WERI-Rb-1 (cell line): ENCODE measurements at places on chromosomes 3 and 15.

DNA sequence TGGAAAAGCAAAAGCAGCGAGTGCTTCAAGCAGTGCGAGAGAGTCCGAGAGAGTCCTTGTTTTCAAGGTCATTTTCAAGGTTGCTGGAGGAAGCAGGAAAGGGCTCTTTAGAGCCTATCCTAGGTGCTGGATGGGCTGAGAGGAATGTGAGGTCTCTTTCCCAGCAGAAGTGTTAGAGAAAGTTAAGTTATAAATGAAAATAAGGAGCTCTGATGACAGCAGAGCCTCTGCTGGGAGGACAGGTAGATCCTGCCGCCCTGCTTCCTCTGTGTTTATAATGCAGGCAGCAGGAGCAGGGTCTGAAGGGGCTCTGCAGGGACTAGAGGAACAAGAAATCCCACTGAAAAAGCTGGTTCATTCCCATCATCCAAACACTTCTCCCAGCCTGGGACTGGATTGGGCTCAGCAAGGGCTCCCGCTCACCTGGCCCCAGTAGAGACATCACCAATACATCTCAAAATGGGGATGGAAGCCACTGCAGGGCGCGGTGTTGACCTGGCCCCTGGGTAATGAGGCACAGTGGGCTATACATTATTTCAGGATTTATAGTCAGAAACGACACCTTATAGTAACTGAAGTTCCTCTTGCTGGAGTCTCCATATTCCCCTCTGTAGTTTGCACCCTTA lies 41.5 kb upstream of the RAB6B start:
- no peak for DNase-seq

DNA sequence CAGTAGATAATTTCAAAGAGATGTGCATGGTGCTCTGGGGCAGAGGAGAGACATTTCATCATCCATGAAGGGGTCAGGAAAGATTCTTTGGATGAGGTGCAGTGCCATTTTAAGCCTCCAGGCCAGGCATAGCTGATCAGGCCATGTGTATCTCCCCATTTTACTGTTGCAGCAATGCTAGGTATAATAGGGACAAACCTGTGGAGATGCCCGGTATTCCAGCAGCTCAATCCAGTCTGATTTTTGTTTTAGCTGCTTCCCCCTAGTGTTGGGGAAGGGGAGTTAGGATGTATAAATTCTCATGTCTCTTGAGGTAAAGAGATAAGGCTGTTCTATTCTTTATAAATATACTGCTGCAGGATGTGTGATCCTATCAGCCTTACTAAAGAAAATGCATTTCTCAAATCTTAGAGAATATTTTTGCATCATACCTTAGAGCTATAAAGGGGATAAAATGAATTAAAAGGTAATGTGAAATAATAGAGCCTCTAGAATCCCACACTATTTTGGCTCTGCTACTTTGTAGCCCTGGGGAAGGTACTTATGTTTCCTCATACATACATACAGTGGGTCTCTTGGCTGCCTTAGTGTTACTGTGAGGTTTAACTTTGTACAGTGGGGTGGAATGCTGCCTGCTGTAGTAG lies 5.2 kb downstream of the CDV3 start:
- DNase-seq: peak; percentile 18

GRCh38 chr3:59472541-59472940 lies 422.7 kb upstream of the CFAP20DC start:
- no peak for DNase-seq

- DNase-seq: no peak
These were observed 61.7 kb downstream of the FAM227B start for GRCh38 chr15:49558929-49559328.

DNA sequence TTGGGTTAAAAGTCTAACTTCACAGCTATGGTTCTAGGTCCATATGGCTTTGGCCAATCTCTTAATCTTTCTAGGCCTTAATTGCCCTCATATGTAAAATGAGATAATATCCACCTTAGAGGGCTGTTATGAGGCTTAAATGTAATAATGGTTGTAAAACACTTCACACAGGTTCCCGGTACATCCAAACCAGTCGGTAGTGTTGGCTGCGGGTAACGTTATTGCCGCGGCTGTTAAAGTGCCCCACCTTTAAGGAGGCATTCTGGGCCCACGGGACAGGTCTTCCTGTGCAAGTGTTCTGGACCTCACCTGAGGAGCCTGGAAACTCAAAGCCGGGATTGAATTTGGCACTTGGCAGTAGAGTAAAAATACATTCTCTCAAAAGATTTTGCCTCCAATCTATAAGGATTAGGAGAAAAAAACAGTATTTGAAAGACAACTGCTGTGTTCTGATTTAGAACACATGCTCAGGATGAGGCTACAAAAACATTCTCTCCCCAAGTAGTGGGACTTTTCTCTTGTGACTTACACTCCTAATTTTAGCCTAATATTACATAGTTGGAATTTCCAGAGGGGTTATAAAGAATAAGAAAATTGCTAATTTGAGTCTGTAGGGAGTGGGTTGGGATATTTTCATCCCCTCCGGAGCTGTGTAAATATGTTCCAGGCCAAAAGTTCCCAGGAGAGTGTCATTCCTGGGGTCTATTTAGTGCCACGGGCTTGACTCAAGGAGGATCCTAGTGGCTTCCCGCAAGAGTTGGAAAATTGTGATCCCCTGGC lies 44.9 kb upstream of the TSEN2 start:
- no peak for DNase-seq

DNA sequence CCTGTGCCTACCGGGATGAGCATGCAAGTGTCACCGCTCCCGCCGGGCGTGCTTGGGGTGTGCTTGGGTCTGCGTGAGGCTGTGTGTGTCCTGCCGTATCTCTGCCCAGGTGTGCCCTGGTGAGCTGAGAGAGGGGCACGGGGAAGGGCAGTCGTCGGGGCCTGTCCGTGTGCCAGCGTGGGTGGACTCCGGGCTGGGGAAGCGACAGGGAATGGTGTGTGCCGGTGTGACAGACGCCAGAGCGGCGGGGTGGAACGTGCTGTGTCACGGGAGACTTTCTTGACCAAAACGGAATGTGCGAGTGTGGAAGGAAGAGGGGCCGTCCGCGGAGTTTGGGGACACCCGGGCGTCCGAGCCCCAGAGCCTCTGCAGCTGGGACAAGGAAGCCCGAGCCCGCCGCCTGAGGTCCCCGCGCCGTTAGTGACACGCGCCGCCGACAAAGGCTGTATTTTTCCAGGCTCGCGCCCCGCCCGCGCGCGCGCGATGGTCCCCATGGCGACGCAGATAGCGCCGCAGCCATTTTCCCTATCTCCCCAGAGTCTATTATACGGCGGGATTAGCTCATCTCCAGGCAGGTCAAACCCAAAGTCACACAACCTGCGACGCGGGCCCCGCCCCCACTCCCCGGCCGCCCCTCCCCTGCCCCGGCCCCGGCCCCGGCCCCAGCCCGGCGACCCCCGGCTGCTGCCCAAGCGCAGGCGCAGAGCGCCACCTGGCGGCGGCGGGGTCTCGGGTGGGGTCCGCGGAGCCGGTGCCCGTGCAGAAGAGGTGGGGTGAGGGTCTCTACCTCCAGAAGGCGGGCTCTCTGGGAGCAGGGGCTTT lies 4.5 kb upstream of the GATA2 start:
- peak; percentile 65 for DNase-seq

GRCh38 chr3:10546820-10547263 lies 41.5 kb upstream of the ATP2B2 start:
- no peak for DNase-seq

- no peak for DNase-seq
These were observed 34.8 kb downstream of the LRRFIP2 start for GRCh38 chr3:37139567-37140052.

GRCh38 chr15:26280281-26280680 lies 417.2 kb upstream of the ATP10A start:
- no peak for DNase-seq

- DNase-seq: no peak
These were observed at the start of gene DRD3 for GRCh38 chr3:114178770-114179368. TSS of gene DRD3 (minus strand) at chr3:114179052. CDS start at chr3:114171992, 7,060 bp downstream.

DNA sequence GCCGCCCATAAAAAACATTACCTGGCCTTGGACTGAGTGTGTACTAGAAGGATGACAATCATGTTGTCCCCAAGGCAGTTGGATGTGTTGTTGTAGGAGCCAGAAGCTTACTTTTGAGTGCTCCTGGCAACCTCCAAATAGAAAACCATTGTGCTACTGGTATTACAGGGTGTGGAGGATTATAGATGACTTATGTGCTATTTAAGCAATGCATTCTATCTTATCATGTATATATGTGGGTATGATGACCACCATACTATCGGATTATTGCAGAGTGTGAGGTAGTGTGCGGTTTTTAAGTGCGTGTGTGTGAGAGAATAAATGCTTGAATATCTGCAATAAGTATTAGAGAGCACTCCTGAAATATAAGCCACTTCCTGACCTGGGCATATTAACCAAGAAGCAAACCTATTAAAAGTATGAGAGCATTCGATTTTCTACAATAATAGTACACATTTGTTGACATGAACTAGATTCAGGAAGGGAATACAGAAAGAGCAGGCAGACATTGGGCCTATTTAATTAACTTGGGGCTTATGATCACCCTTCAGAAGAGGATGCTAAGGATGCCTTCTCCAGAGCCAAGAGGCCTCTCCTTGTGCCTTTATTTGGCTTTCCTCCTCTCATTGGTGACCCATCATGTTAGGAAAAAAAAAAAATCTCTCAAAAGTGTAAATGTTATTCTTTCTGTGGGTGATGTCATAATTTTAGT lies 11.7 kb upstream of the MBNL1 start:
- DNase-seq: no peak

GRCh38 chr3:23484386-23484785 lies 281.3 kb downstream of the UBE2E2 start:
- no peak for DNase-seq

DNA sequence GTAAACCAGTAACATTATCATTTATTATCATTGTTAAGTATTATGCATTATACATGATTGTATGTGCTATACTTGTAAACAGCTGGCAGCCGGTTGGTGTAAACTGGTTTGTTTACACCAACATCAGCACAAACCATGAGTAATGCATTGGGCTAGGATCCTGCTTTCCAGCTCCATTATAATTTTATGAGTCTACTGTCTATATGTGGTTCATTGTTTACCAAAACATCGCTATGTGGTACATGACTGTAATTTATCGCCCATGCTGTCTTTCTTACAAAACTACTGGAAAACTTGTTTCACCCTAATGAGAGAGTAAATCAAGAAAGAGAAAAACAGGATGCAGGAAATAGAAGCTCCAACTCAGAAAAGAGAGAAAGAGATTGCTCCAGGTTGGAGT lies 224.8 kb upstream of the CBLB start:
- DNase-seq: no peak

DNA sequence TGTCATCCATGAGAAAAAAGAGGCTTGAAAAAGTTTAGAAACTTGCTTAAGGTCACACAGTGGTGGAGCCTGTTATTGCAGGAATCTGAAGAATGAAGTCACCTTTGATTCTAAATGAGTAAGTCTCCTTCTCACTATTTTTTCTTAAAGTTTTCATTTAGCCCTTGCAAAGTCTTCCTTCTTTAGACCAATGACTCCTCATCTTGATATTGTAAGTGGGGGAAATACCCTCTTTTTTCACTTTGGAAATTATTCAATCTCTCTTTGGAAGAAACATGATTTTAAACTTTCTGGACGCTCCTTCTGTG lies 787 bp upstream of the SLMAP start:
- no peak for DNase-seq

DNA sequence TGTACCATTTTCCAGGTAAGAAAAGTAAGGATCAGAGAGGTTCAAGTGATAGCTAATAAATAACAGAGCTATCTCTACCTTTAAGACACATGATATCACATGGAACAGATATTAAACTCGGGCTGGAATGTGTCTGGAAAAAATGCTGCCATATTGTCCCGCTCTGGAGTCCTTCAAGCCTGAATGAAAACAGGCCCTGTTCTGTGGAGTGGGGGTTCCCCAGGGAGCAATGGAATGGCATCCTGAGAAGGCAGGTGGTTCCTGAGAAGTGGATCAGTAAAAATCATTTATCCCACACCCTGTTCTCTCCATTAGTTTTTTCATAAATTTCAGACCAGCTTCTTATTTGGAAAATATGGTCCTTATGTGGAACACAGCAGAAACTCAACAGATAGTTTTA lies 57.3 kb upstream of the PRTG start:
- DNase-seq: no peak

- DNase-seq: no peak
These were observed 354.4 kb downstream of the TUSC7 start for GRCh38 chr3:117063930-117064329.
